Kidney (tissue), 22 donors: ENCODE measurements at places on chromosomes 4 and X.
A peak's percentile ranks its signal among the peaks of the same experiment; 100 is the strongest.

- no peak for DNase-seq
Observed at GRCh38 chr4:129264008-129264657, 168.2 kb downstream of the C4orf33 start.

GRCh38 chrX:71420686-71421085, 54.5 kb downstream of the TAF1 start:
- no peak for DNase-seq

DNA sequence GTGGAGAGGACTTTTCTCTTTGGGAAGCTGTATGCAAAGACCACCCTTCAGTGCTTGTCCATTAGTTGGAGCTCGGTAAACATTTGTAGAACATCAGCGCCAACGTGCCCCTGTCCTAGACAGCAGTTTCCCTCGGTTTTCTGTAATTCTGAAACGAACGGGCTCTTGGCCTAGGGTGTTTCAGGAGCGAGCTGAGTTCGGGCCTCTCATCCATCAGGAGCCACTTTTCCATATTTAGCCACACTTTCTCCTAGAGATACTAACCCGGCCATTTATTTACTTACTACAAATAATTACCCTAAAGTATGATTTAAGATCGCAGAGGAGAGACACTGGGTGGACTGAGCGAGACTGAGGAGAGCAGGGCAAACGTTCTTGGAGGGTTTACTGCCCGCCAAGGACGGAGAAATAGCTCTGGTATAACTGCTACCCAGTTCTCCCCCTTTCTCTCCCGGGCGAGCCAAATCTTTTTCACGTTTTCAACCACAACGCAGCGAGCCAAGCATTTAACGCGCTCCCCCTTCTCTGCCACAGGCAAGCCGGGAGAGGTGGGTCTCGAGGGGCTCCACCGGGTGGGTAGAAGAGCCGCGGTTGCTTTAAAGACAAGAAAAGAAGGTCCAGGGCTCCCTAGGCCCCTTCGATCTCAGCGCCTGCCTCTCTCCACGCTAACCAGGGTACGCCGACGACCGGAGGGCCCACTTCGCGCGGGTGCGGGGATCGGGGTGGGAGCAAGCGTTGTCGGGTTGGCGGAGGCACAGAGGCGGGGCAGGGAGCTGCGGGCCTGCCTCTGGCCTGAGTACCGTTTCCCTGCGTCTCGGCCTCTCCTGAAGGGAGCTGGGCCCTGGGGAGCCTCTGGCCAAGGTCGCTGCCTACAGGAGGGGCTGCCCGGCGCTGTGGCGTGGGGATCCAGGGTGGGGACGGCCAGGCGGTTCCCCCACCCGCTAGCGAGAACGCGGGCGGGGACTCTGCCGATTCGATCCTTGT, 10.8 kb upstream of the PITX2 start:
- DNase-seq = peak; percentile 53

GRCh38 chr4:112156553-112156952, 11.3 kb downstream of the FAM241A start:
- DNase-seq = no peak

DNA sequence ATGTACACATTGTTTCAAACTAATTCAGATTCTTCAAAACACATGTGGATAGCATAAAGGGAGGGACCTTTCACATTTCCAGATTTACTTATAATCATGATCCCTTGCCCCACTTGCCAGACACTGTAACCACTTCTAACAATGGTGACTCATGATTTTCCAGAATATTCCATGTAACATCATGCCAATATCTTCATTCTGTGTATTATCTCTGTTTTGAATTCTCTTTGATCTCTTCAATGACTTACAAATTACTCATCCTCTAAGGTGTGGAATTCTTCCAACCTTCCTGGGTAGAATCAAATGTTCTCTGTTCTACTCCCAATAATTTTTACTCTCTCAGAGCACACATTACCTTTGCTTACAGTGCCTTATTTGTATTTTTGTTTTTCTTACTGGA, 517.1 kb downstream of the PCDH7 start:
- DNase-seq = no peak

- DNase-seq = no peak
Observed at GRCh38 chr4:177596035-177596434, 153.8 kb upstream of the AGA start.

DNA sequence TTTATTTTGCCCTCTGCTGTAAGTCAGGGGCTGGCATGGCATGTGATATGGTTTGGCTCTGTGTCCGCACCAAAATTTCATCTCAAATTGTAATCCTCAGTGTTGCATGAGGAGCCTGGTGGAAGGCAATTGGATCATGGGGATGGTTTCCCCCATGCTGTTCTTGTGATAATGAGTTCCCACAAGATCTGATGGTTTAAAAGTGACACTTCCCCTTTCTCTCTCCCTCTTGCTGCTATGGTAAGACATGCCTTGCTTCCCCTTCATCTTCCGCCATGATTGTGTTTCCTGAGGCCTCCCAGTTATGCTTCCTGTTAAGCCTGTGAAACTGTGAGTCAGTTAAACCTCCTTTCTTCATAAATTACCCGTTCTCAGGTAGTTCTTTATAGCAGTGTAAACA, 72.0 kb upstream of the MSX1 start:
- no peak for DNase-seq

DNA sequence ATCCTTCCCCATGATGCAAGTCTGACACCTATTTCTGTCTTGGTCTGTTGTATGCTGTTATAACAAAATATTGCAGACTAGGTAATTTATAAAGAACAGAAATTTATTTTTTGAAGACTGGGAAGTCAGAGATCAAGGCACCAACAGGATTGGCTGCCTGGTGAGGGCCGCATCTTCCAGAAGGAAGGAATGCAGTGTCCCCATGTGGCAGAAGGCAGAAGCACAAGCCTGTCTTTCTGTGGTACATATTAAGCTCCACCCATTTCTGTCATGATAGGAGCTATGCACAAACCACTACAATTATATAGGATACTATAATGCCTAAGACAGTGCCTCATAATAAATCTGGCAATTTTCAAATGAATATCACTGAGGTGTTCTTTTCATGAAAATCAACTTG, 502.3 kb upstream of the DIAPH2 start:
- DNase-seq = no peak

GRCh38 chr4:131251321-131251720, 1897.8 kb upstream of the PCDH10 start:
- no peak for DNase-seq

DNA sequence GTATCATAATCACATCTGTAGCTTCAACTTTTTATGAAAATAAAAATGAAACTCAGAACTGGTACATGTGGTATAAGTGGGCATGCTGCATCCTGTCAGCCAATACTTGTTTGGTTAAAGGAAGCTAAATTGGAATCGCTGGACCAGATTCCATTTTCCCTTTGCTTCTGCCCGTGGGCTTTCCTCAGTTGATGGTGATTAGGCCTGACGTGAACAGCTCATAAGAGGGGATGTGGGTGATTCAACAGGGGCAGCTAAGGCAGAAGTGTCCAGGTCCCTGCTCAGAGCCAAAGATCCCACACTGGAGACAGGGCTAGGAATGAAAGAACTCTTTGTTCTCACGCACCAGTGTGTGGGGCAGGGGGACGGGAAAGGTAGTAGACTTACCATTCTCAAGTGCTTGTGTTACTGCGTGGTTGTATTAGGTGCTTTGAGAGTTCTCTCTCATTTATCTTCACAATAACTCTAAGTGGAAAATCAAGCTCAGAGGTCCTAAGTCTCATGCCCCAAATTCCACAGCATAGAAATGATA, 63.2 kb upstream of the GUCY1A1 start:
- no peak for DNase-seq

DNA sequence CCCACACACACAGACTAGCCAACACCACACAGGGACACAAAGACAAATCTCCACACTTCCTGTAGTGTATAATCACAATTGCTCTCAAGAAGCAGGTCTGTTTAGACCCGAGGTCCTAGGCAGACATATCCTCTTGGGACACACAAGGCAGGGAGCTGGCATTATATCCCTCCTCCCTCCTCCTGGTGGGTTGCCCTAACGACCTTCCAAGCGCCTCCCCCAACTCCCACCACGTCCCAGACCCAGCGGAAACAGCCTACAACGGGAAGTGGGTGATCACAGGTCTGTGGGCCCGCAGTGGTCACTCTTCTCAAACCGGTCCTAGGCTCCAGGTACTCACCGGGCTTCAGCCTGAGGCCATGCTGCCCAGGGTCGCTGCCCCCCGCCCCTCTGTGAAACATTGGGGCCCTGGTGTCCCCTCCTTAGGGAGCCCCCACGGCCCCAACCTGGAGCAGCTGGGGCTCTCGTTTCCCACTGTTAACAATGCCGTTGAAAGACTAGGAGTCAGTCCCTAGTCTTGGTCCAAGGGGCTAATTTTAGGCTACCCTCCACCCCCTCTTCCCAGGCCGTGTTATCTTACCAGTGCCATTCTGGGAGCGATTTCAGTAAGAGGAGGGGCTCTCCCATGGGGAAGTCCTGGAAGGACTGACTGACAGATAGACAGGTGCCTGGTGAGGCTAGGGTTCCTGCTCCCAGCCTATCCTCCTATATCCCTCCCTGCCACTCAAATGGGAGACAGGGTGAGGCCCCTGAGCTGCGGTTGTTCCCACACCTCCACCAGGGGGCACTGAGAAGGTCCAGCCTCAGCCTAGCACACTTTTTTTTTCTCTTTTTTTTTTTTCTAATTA, at the start of gene ASB12:
TSS of gene ASB12 (minus strand) at position 485 of the 848 bp plus-strand sequence. CDS start 4,957 bp downstream, outside the sequence.
- DNase-seq = no peak

DNA sequence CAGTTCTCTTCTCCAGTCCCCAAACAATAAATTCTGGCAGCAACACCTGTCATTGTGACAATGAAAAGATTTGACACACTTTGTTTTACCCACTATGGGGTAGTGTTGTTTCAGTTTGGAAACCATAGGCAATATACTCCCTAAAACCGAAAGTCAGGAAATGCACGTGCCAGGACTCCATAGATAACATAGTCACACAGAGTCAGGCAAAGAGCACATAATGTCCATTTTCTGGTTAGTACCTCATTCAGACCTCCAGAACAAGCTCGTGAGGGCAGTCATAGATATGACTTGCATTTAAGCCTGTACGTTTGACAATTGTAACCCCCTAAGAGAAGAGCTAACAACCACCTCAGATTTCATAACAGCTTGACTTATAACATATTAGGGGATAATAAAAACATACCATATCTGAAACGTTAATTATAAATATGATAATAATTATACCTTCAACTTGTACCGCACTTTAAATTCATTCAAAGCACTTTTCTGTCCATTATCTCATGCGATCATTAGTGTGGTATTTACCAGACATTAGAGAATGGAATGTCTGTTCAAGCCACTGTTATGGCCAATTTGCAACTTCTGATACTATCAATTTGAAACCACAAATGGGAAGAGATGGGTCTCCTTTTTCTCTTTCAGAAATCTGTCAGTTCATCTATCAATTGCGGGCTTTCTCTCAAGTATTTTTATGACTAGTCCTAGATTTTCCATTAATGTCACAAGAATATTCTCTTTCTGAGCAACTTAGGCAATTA, 147.4 kb downstream of the LDB2 start:
- no peak for DNase-seq

- no peak for DNase-seq
Observed at GRCh38 chrX:37644381-37645305, 40.9 kb upstream of the XK start.

DNA sequence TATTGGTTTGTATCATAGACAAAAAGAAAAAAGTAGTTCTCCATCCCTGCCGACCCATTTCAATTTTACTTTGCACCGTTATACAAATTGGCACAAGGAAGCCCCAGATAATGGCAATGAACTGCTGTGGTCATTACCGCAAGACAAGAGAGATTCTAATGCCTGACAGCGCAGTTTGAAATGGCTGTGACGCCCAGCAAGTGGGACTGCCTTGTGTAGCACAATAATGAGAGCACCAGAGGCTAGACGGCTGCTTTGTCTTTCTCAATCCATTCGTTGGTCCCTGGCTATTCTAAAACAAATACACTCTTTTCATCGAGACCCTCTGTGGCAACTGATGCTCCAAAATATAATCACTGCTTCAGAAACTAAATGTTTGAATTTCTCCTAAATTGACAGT, 192.4 kb upstream of the NEIL3 start:
- no peak for DNase-seq

DNA sequence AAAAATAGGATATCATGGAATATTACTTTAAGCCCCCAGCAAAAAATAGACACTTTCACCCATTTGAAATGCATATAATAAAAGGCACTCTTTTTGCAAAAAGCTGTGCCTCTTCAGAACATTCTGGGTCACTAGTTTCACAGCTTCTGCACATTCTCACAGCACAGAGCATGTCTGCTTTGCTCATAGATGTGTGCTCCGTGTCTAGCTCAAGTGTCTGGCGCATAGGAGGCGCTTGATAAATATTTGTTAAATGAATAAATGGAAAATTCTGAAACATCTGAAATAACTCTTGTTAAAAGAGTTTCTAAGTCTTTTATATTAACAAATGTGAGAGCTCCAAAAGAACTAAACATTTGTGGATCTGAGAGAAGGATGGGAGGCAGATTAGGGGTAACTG, 275.2 kb downstream of the PTTG2 start:
- DNase-seq = no peak

- DNase-seq = no peak
Observed at GRCh38 chr4:154616731-154617130, 4.3 kb upstream of the FGG start.

DNA sequence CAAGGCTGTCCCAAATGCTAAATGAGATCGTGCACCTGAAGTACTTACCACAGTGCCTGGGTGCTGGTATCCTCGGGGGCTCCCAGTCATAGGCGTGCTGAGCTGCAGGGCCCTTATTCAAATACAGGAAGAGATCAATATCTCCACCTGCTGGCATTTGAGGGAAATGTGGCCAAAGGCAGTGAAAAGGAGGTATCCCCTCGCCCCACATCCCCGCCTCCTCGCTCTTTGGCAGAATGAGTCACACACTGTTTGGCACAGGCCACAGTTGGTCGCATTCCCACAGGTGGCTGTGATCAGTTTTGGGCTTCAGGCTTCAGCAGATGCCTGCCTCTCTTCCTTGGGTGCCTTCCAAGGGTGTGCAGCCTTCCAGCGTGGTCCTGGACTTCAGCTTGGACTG, 28.4 kb downstream of the ZNF185 start:
- peak; percentile 69 for DNase-seq

- no peak for DNase-seq
Observed at GRCh38 chrX:126027229-126027628, 138.9 kb downstream of the DCAF12L2 start.

GRCh38 chr4:177057186-177057585, 252.5 kb upstream of the NEIL3 start:
- no peak for DNase-seq

DNA sequence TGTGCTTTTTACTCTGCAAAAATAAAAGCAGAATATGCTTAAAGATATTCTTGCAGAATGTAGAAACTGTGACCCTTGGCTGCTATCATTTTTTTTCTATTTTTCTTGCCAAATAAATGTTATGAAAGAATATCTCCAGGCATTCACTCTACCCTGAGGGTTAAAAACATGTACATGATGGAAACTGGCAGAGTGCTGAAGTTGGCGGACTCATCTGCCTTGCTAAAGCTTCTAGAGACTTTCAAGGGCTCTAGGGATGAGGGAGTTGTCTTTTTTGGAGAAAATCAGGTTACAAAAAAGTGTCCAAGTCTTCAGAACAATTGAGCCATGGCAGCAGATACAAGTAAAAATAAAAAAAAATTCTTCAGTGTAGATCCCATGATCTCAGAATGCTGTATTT, 40.5 kb upstream of the NRK start:
- DNase-seq = no peak

GRCh38 chr4:122163767-122164166, 11.6 kb downstream of the BLTP1 start:
- DNase-seq = no peak
